ENCODE measurements at places on chromosomes 16 and 17. TPM values are rescaled to one million over a fixed set of nuclear protein-coding genes. Genes with fewer than 3 reads are reported as not detected.
A peak's percentile ranks its signal among the peaks of the same experiment; 100 is the strongest.

DNA sequence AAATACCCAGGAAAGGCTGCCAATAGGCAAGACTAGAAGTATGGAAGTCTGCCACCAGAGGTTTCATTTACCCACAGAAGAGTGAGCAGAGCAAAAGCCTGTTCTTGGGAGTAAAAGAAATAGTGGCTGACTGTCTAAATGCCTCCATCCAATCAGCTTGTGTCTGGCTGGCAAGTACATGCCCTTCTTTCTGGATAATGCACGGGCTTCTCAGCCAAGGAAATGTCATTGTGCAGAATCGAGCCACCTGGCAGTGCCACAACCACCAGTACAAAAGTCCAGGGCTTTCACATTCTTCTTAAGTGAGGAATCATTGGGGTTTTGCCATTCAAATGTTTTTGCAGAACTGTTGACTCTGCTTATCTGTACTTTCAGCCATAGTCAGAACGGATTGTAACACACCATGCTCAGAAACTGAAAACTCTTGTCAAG is 10.1 kb upstream of the ERCC4 start:
- peak; percentile 78 for DNase-seq

DNA sequence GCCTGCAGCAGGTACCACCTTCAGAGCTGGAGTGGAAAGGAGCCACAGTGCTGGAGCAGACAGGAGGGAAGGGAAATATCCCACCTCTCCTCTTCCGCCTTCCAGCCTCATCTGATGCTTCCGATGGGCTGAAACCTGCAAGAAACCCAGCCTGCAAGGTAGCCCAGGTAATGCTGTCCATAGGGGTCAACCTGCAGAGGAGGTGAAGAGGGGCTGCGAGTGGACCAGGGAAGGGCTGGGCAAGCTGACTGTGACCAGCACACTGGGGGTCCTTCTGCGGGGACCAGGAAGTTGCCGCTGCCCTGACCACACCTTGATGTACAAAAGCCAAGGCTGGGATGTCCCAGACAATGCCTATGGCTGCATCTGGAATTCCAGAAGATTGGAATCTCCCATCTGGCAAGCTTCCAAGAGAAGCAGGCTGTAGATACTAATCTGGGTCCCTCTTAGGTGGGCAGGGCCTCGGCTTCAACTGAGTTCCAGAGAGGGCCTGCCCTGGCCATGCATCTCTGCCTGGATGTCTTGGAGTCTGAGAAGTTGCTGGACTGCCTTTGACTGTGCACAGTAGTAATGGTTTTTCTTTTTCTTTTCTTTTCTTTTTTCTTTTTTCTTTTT is 5.8 kb downstream of the FOXL1 start:
- DNase-seq, result peak; percentile 73

Gene FKBP10
- 396 TPM for total RNA-seq

- DNase-seq, result peak; percentile 62
Observed at GRCh38 chr17:72378414-72379390, 257.9 kb downstream of the SOX9 start.

Gene PGAP3
- 10.3 TPM for total RNA-seq

Data from osteoblast (primary cell).